ENCODE measurements at places on chromosomes 5 and 9.

DNA sequence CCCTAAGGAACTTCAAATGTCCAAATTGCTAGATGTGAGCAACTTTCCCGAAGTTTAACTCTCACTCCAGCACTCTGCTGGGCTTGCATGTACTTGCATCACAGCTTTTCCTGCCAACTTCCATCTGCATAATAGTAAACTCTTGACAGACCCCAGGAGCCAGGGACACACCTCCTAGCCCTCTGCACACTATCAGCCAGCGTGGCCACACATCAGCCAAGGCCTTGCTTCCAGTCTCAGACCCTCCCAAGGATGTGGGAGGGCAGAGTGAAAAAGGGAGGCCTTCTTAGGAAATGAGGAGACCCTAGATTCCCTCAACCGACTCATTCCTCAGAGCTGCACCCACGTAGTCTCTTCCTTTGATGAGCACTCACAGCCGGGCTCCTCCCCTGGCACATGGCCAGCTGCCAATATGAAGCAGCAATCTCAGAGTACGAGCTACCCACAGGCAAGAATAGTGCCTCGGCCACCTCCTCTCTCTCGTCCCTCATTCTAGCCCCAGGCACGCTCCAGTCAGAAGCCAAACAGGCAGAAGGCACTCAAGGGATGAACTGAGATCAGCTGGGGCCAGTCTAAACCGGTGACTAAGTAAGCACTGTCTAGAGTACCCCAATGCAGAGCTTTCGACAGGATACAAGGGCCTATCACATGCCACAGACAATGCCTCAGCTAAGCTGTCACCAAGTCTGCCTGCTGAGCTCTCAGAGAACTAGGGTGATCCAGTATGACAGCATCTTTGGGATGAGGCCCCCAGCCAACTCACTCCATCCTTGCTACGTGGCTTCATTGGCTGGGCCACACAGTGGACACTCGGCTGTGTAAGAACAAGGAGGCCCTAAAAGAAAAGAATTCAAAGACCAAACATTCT lies 2.3 kb downstream of the P4HA2 start:
- DNase-seq, result no peak

DNA sequence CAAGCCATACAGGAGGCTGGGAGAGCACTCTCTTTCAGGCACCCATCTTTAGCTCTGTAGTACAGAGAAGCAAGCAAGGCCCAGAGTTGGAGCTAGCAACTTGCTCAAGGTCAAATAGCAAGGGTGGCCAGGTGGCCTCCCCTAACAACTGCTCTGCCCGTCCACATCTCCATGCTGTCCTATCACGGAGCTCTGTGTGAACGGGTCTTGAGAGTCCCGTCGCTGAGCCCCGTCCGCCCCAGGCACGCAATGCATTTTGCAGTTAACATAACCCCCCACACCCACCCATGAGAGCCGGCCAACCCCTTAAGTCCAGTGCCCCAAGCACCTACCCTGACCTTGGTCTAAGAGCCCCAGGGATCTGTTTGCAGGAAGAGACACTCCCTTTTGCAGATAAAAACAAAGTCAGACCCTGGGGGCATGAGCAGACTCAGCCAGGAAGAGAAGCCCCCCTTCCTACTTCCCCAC lies 1.5 kb downstream of the RNF44 start:
- DNase-seq, result no peak

DNA sequence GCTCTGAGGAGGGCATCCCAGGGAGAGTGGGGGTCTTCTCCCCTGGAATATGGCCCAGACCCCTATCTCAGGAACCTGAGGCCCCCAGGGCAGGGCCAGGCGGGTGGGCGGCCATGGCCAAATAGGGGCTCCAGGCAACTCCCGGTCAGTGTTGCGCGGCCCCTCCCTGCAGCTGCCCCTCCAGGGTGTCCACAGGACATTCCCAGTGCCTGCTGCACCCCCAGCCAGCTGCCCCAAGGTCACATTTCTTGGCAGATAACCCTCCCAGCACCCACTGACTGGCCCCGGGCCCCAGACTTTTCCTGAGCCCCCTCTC lies 53.6 kb upstream of the EGFL7 start:
- DNase-seq, result no peak

GRCh38 chr5:169592937-169593650 lies 9.5 kb downstream of the SPDL1 start:
- DNase-seq, result no peak

GRCh38 chr5:126695091-126695490 lies 81.8 kb upstream of the LMNB1 start:
- no peak for DNase-seq

GRCh38 chr5:169097374-169098326 lies 203.3 kb downstream of the SLIT3 start:
- DNase-seq, result no peak

GRCh38 chr5:142568283-142568995 lies 117.5 kb downstream of the FGF1 start:
- no peak for DNase-seq

DNA sequence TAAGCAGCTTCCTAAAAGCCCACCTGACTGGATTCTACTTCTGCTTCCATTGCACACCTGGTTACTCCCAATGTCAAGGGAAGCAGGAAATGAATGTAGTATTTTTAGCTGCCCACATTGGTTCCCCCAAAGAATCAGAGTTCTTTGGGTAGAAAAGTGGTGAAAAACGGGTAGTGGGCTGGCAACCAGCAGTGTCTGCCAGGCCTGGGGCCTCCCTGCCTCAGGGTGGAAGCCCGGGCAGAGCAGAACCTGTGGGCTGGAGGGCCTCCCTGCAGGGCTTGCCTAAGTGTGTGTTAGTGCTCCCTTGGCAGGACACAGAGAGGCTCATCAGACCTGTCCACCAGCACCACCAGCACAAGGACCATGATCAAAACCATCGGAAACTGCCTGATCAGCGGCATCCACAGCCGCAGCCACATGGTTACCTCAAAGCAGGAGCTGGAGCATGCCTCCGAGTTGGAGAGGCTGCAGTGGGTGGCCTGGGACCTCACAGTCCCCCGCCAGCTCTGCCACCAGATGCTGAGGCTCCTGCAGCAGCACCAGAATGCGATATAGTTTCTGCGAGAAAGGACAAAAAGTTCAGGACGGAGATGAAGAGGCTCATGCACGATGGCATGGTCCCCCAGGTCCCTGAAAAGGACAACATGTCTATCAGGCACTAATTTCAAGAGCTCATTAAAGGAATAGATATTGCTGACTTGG lies 72.2 kb downstream of the PTPDC1 start:
- no peak for DNase-seq

GRCh38 chr9:136081826-136082495 lies 13.1 kb downstream of the NACC2 start:
- DNase-seq, result no peak

DNA sequence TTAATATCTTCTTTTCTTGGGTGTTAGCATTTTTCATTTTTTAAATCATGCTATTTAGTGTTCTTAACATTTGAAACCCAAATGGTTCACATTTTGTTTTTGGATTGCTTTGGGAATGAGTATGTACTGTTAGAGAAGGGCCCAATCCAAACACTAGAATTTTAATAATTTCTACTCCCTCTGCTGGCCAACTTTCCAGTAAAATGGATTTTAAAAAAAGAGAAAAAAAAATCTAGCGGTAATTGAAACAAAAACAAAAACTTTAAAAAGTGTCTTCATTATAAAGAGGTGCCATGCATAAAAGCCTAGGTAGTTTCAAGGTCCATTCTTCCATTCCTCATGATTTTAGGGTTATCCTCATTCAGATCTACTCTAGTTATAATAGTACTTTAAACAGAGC lies 32.1 kb upstream of the RICTOR start:
- no peak for DNase-seq

DNA sequence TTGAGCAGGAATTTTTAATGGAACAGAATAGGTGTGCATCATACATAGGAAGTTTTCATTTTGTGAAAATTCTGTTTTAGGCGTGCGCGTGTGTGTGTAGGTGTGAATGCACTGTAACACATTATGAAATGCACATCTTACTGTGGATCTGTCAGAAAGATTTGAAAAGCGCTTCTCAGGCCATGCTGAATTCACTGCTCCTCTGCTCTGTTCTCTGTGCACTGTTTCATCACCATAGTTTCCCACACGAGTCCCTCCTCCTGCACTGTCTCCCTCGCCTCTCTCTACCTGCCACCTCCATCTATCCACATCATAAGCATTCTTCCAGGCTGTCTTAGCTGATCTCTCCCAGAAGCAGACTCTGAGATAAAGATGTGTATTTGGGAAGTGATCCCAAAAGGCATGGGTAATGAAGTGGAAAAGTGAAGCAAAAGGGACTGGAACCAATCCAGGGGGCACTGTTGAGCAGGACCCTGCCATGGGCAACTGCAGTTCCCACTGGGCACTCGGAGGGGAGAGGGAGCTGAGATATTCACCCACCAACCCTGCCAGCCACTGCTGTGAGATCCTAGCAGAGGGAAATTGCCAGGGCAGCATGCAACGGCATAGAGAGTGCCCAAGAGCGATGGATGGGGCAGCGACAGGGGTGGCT lies 65.9 kb downstream of the GABBR2 start:
- no peak for DNase-seq

DNA sequence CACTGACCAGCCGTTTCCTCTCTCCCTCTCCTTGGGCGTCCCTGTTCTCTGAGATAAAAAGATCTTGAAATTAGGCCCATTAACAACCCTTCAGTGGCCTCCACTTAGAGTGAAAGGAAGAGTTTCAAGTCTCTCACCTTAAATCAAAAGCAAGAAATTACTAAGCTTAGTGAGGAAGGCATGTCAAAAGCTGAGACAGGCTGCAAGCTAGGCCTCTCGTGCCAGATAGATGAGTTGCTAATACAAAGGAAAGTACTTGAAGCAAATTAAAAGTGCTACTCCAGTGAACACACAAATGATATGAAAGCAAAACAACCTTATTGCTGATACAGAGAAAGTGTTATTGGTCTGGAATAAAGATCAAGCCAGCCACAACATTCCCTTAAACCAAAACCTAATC lies 331.3 kb upstream of the SEMA6A start:
- DNase-seq, result no peak

- no peak for DNase-seq
Observed at GRCh38 chr9:16414451-16414850, 456.0 kb downstream of the BNC2 start.

GRCh38 chr9:96661711-96662110 lies 6.6 kb upstream of the PRXL2C start:
- no peak for DNase-seq

DNA sequence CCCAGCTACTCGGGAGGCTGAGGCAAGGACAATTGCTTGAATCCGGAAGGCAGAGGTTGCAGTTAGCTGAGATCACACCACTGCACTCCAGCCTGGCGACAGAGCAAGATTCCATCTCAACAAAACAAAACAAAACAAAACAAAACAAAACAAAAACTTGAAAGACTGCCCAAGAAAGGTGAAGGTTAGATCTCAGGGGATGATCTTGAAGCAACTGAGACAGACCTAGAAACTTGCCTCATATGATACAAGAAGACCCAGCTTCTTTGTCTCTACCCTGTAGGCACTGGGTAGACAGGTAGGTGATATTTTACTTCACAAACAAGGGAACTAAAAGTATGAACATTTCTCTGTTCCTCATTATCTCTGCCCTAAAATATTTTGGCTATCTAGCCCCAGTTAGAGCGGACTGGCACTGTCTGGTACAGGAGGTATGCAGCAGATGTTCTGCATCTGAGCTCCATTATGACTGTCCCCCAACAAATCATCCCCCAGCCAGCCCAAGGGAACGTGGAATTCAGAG lies 26.3 kb upstream of the SHOC1 start:
- DNase-seq, result no peak

- no peak for DNase-seq
Observed at GRCh38 chr9:94822273-94822672, 95.8 kb downstream of the AOPEP start.

GRCh38 chr5:173334808-173335207 lies 6.6 kb upstream of the STC2 start:
- no peak for DNase-seq

DNA sequence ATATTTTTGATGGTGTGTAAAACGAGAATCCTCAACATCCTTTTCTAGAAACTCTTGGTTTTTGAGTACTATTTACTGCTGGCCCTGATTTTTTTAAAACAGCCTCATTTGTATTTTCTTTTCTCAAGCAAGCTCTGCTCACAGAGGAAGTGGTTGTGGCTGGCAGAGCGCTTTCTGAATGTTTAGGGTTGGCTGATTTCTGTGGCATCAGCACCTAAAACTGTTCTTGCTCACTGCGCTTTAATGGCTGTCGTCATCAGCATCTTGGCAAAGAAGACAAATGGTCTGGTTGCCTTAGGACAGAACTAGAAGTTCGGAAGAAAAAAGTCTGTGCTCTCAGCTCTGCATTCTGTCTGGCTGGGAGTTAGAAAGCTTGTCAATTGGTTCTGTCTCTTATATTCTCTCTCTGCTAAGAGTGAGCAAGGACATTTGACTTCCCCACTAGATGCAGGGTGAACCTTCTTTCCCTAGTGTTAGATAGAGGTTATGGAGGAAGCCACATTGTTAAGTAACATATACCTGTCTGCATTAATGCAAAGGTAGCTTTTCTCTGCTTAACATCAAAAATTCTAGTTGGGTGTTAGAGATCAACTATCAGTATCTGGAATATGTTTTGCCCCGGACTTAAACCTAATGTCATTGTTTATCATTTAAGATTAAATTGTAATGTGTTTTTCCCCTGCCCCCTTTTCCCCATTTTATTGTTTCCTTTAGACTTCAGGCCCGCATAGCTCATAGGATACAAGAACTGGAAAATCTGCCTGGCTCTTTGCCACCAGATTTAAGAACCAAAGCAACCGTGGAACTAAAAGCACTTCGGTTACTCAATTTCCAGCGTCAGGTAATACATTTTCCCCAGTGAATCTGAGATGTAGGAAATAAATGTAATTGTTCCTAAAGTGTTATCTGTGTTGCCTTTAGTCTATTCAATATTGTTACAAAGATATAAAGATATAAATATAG lies 39.0 kb downstream of the SMARCA2 start:
- DNase-seq, result peak; percentile 48

- no peak for DNase-seq
Observed at GRCh38 chr5:2193142-2193541, 310.4 kb upstream of the IRX4 start.

DNA sequence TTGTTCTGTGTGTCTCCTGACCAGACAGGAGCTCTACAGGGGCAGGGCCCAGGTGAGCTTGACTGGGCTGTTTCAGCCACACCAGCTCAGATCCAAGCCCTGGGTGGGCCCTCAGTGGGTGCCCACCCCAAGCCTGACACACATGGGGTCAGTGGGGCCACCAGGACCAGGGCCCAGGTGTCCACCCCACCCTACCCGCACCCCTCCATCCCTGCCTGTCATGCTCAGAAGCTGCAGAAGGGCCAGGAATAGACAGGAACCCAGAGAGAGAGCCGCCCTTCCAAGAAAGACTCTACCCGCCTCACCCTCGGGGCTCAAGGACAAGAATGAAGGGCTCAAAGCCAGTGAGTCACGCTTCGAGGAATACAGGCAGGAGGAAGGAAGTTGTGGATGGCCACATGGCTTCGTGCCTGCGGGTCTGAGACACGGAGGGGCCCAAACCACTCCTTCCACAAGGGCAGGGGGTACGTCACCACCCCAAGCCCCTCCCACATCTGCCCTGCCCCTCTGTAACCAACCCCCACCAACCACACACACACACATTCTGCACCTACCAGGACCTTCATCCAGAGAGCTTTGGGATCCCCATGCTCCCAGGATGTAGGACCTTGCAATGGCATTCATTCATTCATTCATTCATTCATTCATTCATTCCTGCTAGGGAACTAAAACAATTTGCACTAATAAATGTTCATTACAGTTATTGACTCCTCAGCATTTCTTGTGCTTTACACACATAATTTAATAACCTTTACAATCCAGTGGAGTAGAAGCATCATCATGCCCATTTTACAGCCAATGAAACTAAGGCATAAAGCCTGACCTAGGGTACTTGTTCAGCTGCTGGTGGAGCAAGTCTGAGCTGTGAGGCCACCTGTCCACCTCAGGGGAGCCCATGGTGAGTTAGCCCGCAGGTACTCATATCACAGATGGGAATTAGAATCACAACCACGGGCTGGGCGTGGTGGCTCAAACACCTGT lies 55.9 kb upstream of the STXBP1 start:
- peak; percentile 50 for DNase-seq

GRCh38 chr5:55211184-55211874 lies 15.8 kb downstream of the MCIDAS start:
- no peak for DNase-seq

All from T-helper 9 cell (primary cell).